ENCODE measurements at places on chromosomes 4 and X.

DNA sequence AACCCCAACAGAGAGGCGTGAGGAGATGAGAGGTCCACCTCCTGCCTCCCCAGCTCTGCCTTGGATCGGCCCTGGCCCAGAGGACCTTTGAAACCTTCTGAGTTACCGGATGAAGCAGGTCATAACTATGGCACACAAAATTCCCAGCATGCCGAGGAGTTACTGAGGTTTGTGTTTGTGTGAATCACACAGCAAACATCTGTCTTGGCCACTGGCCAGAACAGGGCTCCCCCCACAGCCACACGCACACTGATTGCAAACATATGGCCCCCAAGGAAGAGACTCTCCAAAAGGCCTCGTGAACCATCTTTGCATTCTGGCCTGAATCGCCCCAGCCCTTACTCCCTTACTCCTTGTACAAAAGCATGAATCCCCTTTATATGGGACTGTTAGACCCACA lies 18.9 kb downstream of the RPS4X start:
- DNase-seq = no peak

DNA sequence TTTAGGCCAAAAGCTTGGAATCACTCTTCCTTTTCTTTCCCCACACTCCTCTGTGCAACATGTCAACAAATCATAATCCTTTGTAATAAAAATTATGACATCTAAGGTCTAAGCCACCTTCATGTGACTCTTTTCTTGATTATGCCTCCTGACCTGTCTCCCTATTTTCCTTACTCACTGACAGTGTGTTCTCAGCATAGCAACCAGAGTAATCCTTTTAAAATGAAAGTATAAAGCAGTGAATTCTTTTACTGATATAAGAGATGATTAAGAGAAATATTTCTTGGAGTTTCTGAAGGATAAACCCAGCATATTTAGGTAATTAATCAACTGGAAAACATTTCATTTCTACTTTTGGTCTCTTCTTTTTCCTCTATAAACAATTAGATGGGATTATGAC lies 44.7 kb downstream of the USO1 start:
- no peak for DNase-seq

DNA sequence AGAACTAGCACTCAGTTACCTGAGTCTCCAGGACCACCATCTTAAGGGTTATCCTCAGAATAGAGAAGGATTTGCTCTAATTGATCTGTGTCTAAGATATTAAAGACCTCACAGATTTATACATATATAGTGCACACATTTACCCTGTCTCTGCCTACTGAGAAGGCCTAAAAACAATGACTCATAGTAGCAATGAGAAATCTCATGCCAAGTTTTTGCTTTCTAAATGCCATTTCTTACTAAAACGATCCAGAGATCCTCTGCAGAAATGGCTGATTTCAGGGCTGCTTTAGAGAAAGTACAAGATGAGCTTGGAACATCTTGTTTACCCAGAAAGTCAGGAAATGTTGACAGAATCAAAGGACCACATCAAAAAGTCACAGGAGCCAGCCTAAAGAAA lies 79.1 kb upstream of the INPP4B start:
- DNase-seq = no peak

GRCh38 chr4:8308856-8309771 lies 39.6 kb downstream of the HTRA3 start:
- no peak for DNase-seq

DNA sequence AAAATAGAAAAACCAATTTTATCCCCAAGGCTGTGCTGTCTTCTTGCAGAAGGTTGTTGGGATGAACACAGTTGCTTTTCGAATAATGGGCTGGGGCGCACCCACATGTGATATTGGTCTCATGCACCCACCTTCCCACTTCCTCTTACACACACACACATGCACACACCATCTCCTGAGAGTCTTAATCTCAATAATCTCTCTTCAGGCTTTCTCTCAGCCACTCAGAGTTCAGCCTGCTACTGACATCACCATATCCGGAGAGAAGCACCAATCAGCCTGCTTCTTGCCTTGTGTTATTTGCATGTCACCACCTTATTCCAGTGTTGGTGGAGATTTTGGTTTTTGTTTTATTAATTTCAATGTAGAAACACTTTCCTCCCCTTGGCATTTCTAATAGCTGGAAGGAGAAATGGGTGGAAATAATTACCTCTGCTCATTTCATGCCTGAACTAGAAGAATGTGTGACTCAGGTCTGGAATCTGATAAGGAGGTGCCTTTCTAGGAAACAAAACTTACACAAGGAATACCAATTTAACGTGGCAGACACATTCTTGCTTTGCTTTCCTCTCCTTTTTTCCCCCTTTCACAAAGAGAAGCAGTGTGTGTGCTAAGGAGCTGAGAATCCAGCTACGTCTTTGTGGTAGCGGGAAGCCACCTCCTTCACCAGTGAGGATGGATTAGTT lies 400.2 kb downstream of the MID1IP1 start:
- DNase-seq = peak; percentile 43

Measured in activated CD4-positive, alpha-beta T cell treated with anti-CD3 and anti-CD28 coated beads, Interleukin-2, Interleukin-4, amounts not matched to agents 100 ng/mL and 50 ng/mL, durations not matched to agents 16 hours and 8 hours (primary cell).